Heart left ventricle (tissue), 16 donors: ENCODE measurements at places on chromosomes 11 and 22. TPM values are rescaled to one million over a fixed set of nuclear protein-coding genes. Genes with fewer than 3 reads are reported as not detected.

DNA sequence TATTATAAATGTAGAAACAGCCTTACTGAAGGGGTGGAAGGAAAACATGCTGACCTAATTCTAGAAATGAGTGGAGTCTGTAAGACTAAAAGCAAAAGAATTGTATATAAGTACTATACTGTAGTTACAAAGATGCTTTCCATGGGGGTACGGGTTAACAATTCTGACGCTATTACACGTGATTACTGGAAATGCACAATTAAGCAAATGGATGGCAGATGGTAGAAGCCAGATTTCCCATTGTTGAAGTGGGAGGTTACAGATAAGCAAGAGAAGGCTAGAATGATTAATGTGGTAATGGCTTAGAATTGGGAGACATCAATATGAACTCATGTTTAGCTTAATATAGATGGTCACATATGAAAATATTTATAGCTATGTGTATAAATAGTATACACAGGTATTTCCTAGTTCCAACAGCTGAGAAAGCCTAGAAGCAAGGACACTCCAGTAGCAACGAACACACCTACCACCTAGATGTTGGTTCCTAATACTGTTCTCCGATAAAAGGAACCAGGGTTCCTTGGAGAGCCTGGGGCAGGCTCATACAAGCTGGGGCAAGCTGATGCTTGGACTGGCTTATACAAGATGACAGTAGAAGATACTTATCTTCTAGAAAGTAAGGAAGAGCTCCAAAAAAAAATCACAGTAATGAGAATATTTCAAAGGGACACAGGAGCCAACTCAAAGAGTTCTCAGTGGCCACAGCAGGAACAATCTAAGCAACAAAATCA is 13.5 kb downstream of the SMC1B start:
- H3K27ac ChIP-seq, result no peak overlapping the region
- H3K36me3 ChIP-seq, result no peaks in the 10 kb centered on the region
- H3K4me3 ChIP-seq, result no peak overlapping the region
- no peaks in the 10 kb centered on the region for H3K27me3 ChIP-seq

Gene KCNK7
- polyA plus RNA-seq, result 1.6 TPM

Gene TUB
- 5.7 TPM for polyA plus RNA-seq

DNA sequence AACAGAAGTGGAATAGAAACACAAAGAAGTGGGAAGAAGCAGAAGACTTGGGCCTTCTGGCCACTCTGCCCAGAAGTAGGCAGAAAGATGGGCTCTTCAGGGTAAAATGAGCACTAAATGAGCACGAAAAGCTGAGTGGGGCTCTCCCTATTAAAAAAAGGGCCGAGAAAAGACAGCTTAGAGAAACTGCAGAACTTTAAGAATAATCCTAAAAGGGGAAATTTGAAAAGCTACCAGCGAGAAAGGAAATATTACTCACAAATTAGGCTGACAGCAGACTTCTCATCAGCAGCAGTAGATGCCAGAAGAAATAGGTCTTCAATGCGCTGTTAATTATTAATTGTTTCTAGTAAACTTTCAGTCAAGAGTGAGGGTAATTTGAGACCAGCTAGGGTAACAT is 78.2 kb downstream of the UVRAG start:
- H3K4me1 ChIP-seq, result no peaks in the 10 kb centered on the region
- DNase-seq, result no peak
- peaks cover 22% of the 10 kb centered on the region for H3K36me3 ChIP-seq

- H3K4me1 ChIP-seq, result no peaks in the 10 kb centered on the region
- H3K27me3 ChIP-seq, result no peaks in the 10 kb centered on the region
- no peaks in the 10 kb centered on the region for H3K36me3 ChIP-seq
- no peak overlapping the region for H3K4me3 ChIP-seq
Observed at GRCh38 chr11:110734790-110735189, 22.6 kb upstream of the ARHGAP20 start.

Gene CUL5
- polyA plus RNA-seq, result 6.0 TPM

Gene FAT3
- polyA plus RNA-seq, result 0.04 TPM

DNA sequence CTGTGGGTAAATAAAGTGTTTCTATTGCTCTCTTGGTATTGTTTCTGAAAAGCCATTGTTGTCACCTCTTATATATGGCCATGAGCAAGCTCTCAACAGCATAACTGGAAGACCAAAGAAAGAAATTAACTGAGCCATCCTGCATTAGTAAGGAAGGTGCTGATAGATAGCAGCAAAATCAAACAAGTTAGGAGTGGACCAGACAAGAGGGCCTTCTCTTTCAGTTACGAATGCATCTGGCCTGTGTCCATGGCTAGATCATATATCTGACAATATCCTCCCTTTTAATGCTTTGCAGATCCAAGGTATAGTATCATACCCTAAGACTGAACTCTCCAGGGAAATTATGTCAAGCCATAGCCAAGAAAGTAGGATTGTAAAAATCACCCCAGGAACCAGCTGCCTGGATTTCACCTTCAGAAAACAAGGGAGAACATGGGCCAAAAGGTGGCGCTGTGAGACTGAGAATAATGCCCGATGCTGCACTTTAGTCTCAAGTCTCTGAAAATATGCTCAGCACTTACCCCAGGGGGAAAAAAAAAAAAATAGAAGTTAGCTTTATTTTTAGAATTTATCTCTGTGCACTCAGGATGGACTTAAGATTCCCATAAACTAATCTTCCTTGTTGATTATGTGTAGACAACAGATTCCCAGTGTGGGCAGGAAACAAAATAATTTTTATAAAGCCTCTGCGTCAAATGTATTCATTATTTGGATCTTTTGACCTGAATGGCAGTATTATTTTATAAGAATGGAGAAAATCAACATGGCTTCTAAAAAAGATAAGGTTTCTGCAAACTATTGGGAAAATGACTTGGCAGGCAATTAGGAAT is 415.1 kb downstream of the ETS1 start:
- no peaks in the 10 kb centered on the region for H3K27me3 ChIP-seq

Gene OR4A16
- not detected for polyA plus RNA-seq

DNA sequence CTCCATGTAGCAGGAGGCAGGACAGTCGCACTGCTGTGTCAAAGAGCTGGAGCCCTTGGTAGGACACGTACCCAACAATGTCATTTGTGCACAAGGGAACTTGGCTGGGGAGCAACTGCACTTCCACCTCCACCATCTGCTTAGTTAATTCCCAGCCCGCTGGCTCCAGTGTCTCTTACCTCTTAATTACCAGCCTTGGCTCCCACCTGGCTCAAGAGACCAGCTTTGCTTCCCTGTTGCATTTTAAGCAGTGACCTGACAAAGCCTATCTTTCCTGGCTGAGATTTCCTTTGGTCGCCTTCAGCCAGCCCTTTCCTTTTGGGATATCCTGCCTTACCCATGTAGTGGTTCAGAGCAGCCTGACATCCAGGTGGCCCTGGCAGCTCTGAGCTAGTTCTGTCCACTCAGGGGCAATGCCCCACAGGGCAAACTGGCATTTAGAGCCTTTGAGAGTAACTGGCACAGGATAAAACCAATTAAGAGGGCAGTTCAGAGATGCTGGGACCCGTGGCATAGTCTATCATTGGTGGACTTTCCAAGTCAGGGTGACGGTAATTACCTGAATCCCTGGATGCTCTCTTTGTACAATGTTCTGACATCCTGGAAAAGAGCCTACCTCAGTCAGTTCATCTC is 212.6 kb upstream of the SORL1-AS1 start:
- no peak overlapping the region for H3K27ac ChIP-seq
- no peaks in the 10 kb centered on the region for H3K27me3 ChIP-seq
- no peaks in the 10 kb centered on the region for H3K36me3 ChIP-seq
- no peak for DNase-seq
- no peak overlapping the region for H3K4me3 ChIP-seq
- no peaks in the 10 kb centered on the region for H3K4me1 ChIP-seq

DNA sequence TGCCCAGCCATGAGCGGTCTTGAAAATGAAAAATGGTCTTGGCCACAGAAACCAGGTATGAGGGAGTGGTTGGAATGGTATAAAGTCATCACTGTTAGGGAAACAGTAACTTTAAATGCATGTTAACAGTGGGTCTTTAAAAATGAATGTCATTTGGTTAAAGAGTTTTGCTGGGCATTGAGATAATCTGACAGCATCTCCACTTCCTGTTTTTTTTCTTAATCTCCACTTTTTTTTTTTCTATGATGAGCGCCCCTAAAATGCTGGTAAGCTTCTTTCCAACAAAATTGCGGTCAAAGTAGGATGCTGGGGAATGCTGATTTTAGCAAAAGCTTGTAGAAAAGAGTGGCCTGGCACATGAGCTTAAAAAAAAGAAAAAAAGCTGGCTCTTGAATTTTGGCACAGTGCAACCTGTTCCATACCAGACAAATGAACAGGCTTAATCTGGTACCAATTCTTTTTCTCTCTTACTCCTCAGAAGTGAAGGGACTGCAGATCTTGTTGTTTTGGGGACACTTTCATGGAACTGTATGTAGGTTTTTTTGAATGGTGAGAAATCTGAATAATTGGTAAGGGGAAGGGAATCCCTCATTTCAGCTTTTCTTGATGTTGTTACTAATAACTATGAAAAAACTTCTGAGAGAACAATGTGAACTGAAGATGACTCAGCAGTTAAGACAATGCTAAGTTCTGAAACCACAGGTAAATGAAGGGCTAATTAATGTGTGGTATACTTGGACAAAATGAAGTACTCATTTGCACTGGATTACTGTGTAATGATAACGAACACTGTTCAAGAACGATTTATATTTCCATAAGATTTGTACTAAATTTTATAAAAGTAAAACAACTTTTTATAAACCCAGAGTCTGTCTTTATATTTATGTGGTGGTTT is 3.1 kb upstream of the ARHGEF12 start:
- peak overlapping the region; percentile 95 for H3K27ac ChIP-seq
- no peak overlapping the region for H3K4me3 ChIP-seq
- DNase-seq, result no peak
- peaks cover 46% of the 10 kb centered on the region for H3K4me1 ChIP-seq

DNA sequence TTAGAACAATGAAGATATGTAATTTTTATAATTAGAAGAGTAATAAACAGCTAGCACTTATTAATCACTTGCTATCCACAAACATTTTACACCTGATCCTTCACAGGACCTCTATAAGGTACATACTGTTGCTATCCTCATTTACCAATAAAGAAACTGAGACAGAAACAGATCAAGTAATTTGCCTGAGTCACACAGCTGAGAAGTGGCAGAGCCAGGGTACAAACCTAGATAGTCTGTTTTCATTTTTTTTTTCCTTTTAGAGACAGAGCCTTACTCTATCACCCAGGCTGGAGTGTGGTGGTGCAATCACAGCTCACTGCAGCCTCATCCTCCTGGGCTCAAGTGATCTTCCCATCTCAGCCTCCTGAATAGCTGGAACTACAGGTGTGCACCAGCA is 71.8 kb upstream of the PTH start:
- no peaks in the 10 kb centered on the region for H3K36me3 ChIP-seq
- no peak for DNase-seq
- no peaks in the 10 kb centered on the region for H3K4me1 ChIP-seq
- H3K27ac ChIP-seq, result no peak overlapping the region
- no peaks in the 10 kb centered on the region for H3K27me3 ChIP-seq
